Pancreas (tissue), 10 donors: ENCODE measurements at places on chromosomes 4 and X.
A peak's percentile ranks its signal among the peaks of the same experiment; 100 is the strongest.

- DNase-seq: no peak
These were observed 38.9 kb upstream of the TLR2 start for GRCh38 chr4:153645183-153645582.

DNA sequence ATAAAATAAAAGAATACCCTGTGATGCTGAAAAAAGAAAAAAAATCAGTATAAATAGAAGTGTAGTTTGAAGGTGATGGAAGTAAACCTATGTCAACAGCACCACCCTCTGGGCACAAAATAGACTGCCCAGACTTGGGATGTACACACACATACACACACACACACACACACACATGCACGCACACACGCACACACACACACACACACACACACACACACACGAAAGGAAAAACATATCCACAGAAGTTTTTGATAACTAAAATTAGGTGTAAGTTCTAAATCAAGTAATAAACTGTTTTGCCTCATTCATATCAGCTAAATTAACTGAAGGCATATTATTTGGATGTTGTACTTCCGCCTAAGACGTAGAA lies 40.5 kb downstream of the ANXA5 start:
- DNase-seq: no peak

DNA sequence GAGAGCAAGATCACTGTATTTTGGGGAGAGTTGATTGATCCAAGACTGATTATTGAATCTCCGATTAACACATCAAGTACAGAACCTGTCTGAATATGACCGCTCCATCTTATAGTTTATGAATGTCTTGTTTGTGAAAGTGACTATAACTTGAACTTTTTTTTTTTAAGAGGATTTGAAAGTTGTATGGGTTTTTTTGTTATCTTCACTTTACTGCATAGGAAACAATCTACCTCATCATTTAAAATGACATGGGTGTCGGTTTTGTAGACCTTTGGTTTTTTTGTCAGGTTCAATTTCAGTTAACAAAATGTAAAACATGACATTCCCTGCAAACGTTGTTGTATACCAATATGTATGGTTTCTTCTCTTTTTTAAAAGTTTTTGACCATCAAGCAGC lies 103.0 kb upstream of the NUDT6 start:
- no peak for DNase-seq

GRCh38 chr4:3077796-3078195 lies 3.3 kb downstream of the HTT start:
- no peak for DNase-seq

GRCh38 chr4:89056953-89057398 lies at the start of gene FAM13A:
Gene FAM13A (minus strand): TSS chr4:89057185. CDS start chr4:89056964, 221 bp downstream.
- peak; percentile 83 for DNase-seq

GRCh38 chr4:124019749-124020549 lies 623.4 kb downstream of the SPRY1 start:
- no peak for DNase-seq

GRCh38 chr4:80459918-80460473 lies 124.5 kb downstream of the CFAP299 start:
- DNase-seq: no peak

DNA sequence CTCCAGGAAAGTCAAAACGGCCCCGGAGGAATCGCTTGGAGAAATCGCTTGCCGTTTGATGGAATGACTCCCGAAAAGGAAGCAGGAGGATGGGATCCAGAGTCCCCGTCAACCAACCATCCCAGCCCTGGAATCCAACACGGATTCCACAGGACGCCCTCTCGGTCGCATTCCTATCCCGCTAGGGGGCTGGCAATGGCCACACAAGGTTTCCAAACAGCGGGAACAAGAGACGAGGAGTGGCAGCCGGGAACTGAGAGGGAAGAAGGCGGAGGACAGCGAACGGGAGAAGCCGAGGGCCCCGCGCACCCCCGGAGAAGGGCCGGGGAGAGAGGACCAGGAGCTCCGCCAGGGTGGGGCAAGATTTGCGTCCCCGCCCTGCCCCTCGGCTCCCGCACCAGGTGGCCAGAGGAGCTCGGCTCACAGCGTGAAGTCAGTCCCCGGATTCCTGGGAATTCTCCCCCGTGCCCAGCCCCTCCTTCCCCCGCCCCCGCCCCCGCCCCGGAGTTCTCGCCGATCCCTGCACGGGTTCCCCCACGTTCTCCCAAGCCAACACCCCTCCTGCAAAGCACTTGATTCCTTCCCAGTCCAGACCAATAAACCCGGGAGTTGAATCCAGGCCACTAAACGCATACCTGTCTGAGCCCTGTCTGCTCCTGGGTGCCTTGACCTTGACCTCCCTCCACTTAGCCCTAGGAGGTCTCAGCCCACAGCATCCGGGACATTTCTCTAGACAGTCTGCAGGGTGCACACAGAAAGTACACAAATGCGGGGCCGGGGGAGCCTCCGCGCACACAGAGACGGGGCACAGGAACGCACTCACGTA lies 1.4 kb downstream of the PDZD4 start:
- DNase-seq: peak; percentile 53

GRCh38 chr4:103902730-103903129 lies 182.9 kb upstream of the TACR3 start:
- no peak for DNase-seq

DNA sequence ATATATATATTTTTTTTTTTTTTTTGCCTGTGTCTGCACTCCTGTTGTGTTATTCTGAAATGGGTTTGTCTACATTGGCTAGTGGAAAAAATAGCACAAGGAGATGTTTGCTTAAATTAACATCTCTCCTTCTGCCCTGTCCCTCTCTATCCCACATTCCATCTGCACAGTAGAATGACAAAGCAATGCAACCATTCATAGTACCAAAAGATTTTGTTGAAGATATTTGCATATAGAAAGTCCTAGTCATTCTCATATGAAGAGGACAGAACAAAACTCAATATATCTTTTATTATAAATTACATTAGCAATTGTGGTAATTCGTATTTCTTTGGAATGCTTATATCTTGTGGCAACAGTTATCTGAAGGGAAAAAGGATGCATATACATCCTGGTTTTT lies 88.3 kb upstream of the AGA start:
- no peak for DNase-seq

DNA sequence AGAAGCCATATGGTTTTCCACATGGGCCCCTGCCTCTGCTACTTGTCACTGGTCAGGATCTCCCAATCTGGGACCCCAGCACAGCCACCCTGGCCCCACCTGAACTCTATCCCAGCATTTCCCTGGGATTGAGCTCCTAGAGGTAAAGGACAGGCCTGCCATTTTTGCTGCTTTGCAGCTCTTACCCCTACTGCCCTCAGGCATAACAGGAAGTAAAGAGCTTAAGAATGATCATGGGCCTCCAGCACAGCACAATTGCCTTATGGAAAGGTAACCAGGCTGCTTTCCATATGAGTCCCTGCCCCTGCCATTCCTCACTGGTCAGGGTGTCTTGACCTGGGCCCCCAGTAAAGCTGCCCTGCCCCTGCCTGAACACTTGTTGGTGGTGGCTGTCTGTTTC lies 254.9 kb upstream of the ZCCHC13 start:
- no peak for DNase-seq

DNA sequence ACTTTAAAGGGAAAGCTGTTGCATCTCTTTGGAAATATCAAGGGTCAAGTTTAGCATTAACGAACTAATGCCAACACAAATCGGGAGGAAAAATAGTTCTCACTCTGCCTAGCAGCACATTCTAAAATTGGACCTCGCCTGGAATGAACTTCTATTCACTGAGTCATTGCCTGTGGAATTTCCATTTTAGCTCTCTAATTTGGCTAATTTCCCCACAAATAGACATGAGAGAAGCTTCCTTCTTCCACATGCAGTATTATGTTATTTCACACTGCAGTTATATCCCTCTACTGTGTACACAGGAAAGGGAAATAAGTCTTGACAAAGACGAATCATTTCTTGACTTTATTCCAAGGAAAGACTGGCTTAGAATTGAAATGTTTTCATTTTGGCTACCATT lies 9.3 kb downstream of the ZXDA start:
- no peak for DNase-seq

DNA sequence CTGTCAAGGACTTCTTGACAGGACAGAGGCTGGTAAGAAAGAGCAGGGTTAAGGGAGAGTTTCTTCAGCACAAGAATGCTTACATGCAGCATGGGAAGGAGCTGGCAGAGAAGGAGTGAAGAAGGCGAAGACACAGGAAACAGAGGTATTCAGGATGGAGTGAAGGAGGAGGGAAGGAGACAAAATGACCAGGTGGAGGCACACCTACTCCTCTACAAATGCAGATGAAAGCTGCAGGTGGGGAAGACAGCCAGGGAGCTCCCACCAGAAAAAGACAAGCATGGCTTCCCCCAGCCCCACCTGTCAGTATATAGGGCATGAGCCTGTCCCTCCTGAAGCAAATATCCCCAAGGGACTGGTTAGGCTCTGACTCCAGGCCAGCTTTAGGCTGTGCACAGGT lies 29.6 kb upstream of the NKRF start:
- no peak for DNase-seq

- no peak for DNase-seq
These were observed 25.2 kb upstream of the GK start for GRCh38 chrX:30627818-30628652.

DNA sequence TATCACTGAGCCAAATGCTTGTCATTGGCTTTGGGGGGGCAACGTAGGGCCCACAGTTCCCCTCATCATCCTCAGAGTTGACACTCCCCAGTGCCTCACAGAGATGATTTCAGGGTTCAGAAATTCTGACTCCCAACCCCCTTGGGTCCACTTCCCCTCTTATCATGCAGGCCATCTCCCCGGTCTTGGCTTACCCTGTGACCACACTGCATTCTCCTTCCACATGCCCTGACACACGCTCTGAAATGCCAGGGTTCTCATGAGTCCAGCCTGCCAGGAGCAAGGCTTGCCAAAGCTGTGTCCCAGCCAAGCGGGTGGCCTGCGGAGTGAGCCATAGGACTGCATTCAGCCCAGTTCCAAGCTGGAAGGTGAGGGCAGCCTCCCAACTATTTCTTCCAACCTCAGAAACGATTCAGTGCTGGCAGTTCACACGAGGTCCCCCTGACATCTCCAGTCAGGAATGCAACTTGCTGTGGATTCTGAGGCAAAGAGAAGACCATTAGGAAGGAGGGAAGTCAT lies 101.2 kb downstream of the SMIM20 start:
- peak; percentile 20 for DNase-seq

GRCh38 chr4:8289151-8289750 lies 19.7 kb downstream of the HTRA3 start:
- DNase-seq: no peak

DNA sequence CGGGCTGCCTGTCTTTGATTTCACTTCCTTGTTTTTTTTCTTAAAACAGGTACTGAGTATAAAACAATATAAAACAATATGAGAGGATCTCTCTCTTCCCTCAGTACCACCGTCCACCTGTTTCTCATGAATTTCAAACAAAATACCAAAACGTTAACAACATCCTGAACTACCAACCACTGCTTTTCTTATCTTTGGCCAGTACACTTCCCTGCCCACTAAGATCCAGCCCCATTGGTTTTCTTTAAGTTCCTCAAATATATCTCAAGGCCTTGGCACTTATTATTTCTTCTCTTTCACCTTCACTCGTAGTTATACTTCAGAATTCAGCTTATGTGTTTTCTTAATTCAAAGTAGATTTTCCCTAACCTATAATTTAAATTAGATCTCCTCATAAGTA lies 370.2 kb upstream of the GRIA3 start:
- no peak for DNase-seq

GRCh38 chrX:121151293-121151692 lies 103.9 kb downstream of the GLUD2 start:
- DNase-seq: no peak

GRCh38 chr4:125115941-125116340 lies 198.8 kb upstream of the FAT4 start:
- DNase-seq: no peak

- peak; percentile 45 for DNase-seq
These were observed 129.2 kb downstream of the FHDC1 start for GRCh38 chr4:153065276-153065675.

DNA sequence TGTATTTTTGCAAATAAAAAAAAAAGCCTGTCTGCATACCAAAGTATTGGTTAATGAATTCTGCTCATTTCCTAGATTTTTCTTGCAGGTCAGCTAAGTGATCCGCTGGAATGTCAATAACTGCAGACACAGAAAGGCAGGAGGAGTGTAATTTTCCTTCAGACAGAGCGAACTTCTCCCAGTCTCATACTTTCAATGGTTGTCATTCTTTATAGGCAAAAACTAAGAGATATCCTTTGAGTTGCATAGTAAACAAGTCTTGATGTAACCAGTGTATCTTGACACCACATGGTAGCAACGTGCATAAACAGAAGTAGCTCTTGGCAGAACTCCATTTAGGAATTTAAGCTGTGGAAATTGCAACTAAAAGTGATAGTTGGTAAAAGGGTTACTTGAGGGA lies 8.2 kb downstream of the CAPN6 start:
- DNase-seq: no peak

GRCh38 chr4:17203797-17204196 lies 305.4 kb upstream of the LDB2 start:
- no peak for DNase-seq

GRCh38 chr4:102579794-102580462 lies 78.8 kb downstream of the NFKB1 start:
- DNase-seq: no peak

DNA sequence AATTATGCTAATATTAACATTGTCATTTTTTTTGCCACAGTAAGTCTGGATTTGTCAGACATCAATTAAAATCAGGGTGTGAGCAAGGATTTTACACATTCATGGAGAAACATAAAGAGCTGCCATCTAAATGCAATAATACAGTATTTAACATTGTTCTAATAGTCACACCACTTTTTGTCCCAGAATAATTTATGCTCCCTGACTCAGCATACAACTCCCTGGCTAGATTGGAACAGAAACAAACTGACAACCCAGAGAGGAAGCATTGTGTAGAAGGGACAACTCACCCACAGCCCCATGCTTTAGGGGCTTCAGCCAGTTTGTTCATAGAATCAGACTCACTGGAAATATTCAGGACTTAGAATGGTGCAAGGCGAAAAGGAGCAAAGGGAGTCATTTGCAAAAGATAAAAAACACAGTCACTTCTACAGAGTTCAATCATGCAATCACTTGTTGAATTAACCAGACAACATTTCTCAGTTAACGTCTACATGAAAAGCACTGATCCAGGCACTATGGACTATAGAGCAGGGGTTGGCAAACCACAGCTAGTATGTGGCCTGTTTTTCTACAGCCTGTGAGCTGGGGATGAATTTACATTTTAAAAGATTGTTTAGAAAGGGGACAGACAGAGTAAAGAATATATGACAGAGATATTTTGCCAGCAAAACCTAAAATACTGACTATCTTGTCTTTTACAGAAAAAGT lies 26.4 kb upstream of the SEC24B start:
- no peak for DNase-seq

DNA sequence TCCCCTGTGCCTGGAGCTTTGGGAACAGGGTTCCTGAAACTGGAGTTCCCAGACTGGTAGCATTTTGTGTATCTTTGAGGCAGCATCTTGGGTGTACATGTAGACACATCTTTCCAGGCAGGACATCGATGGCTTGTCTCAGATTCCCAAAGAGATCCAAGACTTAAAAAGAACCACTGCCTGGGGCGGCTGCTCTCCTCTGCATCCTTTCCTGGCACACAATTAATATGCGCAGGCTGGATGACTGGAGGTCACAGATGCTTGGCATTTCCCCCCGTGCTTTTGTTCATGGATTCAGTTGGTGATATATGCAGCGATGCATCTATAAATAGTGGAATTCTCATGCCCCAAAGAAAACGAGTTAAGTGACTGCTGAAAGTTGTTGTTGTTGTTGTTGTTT lies 80.5 kb downstream of the CLDN34 start:
- no peak for DNase-seq
